CD4-positive, alpha-beta T cell treated with Interleukin-6 for 4 hours (primary cell): ENCODE measurements at places on chromosomes 1 and 21.

DNA sequence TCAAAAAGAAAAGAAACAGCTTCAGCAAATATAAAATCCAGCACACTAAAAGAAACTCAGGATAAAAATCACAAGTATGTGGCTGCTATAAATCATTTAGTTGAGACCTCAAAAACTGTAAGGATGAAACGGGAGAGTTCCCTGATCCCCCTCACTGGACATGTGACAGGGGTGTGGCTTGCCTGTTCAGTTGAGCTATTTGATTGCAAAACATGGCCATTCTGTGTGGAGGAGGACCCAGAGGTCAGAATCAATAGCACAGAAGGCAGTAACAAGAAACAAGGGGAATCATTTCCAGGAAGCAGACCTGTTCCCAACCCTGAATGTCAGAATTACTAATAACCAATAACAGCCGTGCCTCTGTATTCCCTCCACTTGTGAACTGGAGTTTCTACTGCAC lies 27.9 kb downstream of the RBM11 start:
- no peak for DNase-seq

DNA sequence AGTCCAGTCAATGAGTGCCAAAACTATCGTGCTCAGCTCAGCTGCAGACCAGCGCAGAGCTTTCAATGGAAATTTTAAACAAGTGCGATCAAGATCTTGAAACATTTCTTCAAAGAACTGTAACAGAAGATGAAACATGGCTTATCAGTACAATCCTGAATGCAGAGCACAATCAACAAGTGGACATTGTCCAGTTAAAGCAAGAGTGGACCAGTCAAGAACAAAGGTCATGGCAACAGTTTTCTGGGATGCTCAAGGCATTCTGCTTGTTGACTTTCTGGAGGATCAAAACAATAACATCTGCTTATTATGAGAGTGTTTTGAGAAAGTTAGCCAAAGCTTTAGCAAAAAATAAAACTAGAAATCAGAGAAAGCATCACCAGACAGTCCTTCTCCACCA lies 374.2 kb downstream of the SETD4 start:
- no peak for DNase-seq

DNA sequence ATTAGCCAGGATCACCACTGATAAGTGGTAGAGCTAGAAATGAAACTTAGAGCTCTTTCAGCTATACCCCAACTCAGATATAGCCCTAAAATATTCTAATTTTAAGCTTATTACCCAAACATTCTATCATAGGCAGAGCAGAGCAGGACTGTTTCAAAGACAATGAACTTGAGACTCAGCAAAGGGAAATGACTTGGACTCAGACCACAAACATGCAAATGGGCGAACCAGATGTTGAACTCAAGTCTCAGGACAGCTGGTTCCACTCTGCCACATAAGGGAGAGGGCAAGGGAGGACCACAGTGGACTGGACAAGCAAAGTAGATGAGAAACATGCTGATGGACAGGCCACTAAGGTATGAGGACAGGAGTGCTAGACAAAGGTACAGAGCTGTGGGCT lies 315.3 kb downstream of the OMA1 start:
- DNase-seq, result no peak

GRCh38 chr1:1033009-1033587 lies 13.2 kb downstream of the AGRN start:
- DNase-seq, result peak; percentile 89
